ENCODE measurements at places on chromosomes 3 and 15.
A peak's percentile ranks its signal among the peaks of the same experiment; 100 is the strongest.

- DNase-seq = no peak
These were observed 56.1 kb downstream of the CCNL1 start for GRCh38 chr3:157103860-157104259.

GRCh38 chr3:195236801-195237570 lies 34.0 kb downstream of the XXYLT1 start:
- no peak for DNase-seq

DNA sequence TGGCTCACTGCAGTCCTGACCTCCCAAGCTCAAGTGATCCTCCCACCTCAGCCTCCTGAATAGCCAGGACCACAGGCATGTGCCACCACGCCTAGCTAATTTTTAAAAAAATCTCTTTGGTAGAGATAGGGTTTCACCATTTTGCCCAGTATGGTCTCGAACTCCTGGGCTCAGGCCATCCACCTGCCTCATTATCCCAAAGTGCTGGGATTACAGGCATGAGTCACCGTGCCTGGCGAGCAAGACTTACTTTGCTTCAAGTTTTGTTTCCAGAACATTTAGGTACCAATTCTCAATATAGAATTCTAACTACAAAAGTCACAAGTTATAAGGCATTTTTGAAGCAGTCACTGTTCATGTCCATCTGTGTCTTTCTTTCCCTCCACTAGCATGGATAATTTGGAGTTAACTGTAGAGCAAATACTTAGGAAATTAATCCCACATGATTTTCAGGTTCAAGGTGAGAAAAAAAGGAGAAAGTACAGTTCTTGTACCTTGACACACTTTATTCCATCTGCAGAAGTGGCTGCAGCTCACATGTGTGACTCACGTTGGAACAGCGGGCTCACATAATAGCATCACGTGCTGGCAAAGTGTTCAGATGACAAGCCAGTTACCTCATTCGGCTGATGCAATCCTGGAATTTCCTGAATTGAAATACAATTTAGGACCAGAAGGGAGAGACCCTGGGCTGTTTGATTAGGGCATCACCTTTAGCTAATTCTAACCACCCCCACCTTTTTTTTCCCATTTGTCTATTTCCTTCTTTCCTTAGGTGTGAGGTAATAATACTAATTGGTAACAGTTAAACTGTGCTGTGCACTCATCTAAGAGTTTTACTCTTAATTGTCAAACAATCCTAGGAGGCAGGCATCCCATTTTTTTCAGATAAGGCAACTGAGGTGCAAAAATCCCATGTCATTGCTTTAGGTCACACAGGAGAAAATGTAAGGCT lies 46.9 kb upstream of the NEDD4 start:
- DNase-seq = peak; percentile 94

- no peak for DNase-seq
These were observed 4.8 kb downstream of the ADAMTSL3 start for GRCh38 chr15:83658430-83659416.

- no peak for DNase-seq
These were observed 50.3 kb upstream of the ATP13A3 start for GRCh38 chr3:194536871-194537637.

- no peak for DNase-seq
These were observed 238.0 kb downstream of the XXYLT1 start for GRCh38 chr3:195032955-195033354.

- DNase-seq = no peak
These were observed 54.2 kb downstream of the SLC25A36 start for GRCh38 chr3:140995881-140996280.

DNA sequence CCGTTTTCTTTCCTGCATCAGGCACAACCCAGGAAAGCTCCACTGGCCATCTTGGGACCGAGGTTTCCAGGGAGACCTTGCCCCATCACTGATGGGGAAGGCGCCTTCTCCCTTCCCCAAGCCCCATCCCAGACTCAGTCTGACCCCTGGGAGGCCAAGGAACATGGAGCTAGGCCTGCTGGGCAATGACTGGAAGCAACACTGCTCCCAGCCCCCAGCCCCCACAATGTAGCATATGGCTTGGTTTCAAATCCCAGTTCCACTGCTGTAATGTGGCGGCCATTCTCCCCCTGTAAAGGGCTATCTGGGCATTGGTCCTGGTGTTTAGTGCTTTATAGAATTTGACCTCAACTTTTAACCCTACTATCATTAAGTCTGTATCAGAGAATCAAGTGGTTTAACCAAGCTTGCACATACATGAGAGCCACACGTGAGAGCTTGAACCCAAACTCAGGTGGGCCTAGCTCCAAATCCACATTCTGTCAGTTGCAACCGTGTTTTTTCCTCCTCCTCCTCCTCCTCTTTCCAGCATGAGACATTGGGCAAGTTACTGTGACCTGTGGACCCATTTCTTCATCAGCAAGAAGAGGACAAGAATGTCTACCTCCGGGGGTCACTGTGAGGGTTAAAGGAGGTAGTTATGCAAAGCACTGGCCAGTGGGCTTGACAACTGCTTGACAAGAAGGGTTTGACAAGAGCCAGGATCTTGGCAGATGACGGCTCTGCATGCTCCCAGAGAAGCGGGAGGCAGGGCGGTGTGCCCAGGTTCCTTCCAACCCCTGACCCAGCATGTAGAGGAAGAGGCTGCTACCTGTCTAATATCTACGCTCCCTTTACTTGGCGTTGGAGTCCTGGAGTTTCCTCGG lies 37.4 kb downstream of the KLHL25 start:
- no peak for DNase-seq

- peak; percentile 44 for DNase-seq
These were observed 161.8 kb upstream of the TBL1XR1 start for GRCh38 chr3:177358977-177359592.

- no peak for DNase-seq
These were observed 6.8 kb downstream of the UBE2E2 start for GRCh38 chr3:23209747-23210487.

- no peak for DNase-seq
These were observed 30.9 kb downstream of the FRMD4B start for GRCh38 chr3:69354948-69355347.

- DNase-seq = no peak
These were observed 39.3 kb downstream of the C2CD4B start for GRCh38 chr15:62125773-62126172.

DNA sequence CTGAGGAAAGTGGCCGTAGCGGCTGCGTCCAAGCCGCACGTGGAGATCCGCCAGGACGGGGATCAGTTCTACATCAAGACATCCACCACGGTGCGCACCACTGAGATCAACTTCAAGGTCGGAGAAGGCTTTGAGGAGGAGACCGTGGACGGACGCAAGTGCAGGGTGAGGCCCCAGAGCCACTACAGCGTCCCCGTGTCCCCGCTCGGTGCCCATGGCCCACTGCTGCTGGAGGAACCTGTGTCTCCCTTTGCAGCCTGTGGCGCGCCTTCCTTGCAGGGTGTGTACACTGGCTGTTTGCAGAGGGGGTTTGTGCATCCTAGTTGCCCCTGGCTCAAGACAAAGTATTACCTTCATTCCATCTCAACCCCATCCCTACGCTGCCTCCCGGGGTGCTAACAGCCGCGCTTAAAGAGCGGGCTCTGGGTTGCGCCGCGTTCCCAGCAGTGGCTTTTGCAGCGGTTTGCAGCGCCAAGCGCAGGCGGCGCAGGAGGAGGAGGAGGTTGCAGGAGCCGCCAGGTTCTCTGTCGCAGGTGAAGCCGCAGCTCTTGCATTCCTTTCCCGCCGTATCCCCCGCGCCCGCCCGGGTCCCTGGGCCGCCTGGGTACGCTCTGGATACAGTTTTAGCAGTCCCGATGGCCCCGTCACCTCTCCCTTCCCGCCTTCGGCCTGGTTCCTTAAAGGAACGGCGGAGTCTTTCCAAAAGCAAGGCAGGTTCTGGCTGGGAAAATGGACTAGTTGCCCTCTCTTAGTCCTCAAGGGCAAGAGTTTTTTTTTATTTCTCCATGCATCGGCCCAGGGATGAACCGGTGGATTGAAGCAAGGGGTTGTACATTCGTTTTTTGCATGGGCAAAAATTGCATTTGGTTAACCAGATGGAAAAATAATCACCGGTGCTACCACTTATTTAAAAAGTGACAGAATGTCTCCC lies 1.2 kb downstream of the CRABP1 start:
- DNase-seq = no peak

DNA sequence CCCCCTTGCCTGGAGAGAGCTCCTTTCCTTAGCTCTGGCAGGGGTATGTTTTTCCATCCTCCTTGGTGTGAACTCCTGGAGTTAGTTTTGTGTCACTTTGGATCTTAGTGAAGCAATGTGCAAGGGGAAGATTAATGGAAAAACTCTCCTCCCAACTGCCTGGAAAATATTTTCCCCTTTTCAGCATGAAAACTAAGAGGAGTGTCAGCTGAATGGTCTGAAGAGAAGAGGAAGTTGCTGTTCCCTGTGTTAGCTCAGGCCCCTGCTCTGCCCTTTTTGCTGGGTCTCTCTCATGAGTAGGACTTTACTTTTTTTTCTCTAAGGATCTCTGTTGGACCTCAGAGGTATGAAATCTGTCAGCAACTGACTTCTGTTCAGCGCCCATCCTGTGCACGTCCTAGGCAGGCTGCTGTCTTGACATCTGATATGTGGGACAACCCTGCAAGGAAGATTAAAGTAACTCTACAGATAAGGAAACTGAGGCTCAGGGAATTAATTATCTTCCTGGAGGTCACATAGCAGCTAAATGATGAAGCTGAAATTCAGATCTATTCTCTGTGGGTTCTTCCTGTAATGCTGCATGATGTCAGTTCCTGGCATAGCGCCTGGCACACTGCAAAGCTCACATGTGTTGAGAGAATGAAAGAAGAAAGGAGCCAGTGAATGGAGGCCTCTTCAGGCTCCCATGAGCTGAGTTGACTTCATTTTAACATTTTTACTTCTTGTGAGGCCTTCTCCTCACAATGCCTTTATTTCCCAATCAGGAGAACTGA lies 109.7 kb upstream of the GALNT15 start:
- no peak for DNase-seq

- no peak for DNase-seq
These were observed 1074.1 kb downstream of the SI start for GRCh38 chr3:164004205-164004604.

- peak; percentile 37 for DNase-seq
These were observed 234.1 kb upstream of the FEZF2 start for GRCh38 chr3:62607287-62608029.

- DNase-seq = no peak
These were observed 46.7 kb downstream of the ANXA2 start for GRCh38 chr15:60351066-60351465.

- no peak for DNase-seq
These were observed 48.0 kb downstream of the SLC15A2 start for GRCh38 chr3:121942116-121942786.

- DNase-seq = peak; percentile 23
These were observed 26.5 kb downstream of the IGSF10 start for GRCh38 chr3:151434151-151434890.

GRCh38 chr3:156685752-156686151 lies 11.4 kb downstream of the TIPARP start:
- no peak for DNase-seq

- peak; percentile 49 for DNase-seq
These were observed 38.8 kb upstream of the MLF1 start for GRCh38 chr3:158532099-158532734.

DNA sequence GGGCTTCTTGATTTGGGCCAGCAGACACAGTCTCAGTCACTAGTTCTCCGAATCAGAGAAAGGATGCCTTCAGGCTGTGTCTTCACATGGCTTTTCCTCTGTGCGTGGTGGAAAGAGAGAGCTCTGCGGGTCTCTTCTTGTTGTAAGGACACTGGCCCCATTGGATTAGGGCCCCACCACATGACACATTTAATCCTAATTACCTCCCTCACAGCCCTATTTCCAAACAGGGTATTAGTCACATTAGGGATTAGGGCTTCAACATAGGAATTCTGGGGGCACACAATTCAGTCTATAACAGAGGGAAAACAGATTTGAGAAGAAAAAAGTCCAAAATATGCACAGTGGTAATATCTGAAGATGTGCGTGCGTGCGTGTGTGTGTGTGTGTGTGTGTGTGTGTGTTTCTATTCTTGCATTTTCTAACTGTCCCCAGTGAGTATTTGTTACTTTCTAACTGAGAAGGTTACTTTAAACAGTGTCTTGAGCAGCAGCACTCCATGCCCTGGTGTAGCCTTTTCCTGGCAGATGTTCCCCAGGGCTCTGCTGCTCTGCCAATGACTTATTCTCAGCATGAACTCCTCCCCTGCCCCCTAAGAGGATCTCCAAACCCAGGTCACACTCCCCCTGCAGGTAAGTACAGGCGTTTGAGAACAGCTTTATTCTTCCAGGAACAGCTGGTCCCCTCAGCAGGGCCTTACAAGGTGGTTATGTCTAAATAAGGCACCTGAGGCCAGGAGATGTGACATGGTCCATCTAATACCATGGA lies 72.9 kb downstream of the RPL39L start:
- no peak for DNase-seq

GRCh38 chr3:105430455-105430854 lies 63.7 kb downstream of the ALCAM start:
- no peak for DNase-seq

GRCh38 chr3:38524141-38524739 lies 28.1 kb downstream of the EXOG start:
- DNase-seq = no peak

GRCh38 chr15:79816571-79816970 lies 80.2 kb downstream of the MTHFS start:
- DNase-seq = no peak

GRCh38 chr3:3184876-3185275 lies 5.4 kb upstream of the CRBN start:
- no peak for DNase-seq

DNA sequence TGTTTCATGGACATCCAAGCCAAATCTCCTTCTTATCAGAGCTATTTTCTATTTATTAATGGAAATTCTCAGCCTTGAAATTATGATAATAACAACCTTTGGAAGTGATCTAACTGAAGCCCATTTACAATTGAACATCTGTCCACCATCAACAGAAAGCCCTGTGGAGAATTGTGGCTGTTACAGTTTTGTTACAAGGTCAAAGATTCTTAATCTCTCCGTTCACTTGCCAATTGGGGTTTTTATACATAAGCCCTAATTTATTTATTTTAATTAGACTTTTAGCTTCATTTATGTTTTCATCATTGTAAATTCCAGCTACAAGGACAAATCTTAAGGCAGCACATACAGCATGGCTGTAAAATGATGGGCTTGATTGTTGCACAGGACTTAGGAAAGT lies 3.3 kb downstream of the CERS3 start:
- no peak for DNase-seq

- DNase-seq = no peak
These were observed 24.2 kb upstream of the SKOR1 start for GRCh38 chr15:67801142-67801541.

DNA sequence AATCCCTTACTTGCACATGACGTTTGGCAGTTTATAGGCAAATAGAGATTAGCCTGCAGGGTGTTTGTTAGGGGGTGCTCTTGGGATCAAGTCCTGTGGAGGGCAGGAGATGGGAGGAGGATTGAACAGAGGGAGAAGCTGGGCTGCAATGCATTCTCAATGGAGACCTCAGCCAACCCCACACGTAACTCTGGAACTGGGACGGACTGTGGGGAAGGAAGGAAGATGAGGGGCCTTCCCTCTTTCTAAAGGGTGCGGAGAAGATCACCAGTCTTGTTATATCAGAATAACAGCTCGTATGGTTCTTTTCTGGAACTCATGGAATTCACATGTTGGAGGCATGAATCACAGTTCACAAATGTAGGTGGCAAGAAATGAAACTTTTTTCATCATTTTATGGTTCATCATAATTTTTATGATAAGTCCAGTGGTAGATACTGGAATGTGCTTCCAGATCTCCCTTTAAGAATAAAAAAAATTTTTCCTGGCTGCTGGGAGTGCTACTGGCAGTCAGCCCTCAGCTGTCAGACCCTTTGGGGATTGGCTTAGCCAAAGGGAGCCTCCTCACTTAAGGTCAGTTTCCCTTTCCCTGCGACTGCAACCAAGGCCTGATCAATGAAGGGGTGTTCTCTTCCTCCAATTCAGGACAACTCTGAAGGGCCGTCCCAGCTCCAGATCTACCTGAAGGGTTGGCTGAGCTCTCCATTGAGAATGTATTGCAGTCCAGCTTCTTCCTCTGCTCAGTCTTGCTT lies 20.5 kb upstream of the LYZL4 start:
- no peak for DNase-seq

Measured in SW 1271 (cell line).